Type B pancreatic cell (in vitro differentiated cells): ENCODE measurements at places on chromosomes 3 and 15. TPM values are rescaled to one million over a fixed set of nuclear protein-coding genes. Genes with fewer than 3 reads are reported as not detected.

DNA sequence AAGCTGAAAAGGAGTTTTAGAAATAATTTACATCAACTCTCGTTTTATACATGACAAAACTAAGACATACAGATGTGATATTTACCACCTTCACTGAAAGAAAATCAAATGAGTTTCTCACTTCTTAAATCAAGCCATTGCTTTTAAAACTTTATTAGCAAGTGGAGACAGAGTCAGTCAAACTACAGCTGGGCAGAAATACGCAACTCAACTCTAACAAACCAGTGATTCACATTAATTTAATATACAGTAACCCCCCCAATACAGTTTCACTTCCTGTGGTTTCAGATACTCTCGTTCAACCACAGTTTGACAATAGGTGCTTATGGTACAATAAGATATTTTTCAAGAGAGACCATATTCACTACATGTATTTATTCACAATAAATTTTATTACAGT lies 477.1 kb downstream of the MAGI1 start:
- DNase-seq: no peak

DNA sequence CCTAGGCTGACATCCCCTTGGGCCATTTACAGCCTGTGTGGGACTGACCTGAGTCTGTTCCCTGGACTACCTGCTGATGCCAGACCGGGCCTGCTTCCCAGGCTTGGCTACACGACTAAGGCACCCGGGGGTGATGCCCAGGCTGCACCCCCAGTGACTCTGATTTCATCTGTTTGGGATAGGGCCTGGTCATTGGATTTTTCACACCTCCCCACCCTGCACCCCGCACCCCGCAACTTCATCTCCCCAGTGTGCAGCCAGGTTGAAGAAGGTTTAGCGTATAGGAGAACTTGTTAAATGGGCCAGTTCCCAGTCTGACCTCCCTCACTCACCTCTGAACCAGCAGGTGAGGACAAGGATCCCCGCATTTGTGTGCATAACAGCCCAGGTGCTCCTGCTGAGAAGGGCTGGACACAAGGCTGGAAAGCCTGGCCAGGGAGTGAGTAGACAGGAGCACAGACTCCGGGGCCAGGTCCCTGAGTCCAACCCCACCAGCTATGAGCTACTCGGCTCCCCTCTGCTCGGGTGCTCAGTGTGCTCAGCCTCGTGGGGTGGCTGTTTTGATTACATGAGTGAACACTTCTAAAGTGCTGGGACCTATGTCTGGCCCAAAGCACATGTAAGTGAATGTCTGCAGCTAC lies 18.5 kb downstream of the SLC6A20 start:
- DNase-seq: no peak

DNA sequence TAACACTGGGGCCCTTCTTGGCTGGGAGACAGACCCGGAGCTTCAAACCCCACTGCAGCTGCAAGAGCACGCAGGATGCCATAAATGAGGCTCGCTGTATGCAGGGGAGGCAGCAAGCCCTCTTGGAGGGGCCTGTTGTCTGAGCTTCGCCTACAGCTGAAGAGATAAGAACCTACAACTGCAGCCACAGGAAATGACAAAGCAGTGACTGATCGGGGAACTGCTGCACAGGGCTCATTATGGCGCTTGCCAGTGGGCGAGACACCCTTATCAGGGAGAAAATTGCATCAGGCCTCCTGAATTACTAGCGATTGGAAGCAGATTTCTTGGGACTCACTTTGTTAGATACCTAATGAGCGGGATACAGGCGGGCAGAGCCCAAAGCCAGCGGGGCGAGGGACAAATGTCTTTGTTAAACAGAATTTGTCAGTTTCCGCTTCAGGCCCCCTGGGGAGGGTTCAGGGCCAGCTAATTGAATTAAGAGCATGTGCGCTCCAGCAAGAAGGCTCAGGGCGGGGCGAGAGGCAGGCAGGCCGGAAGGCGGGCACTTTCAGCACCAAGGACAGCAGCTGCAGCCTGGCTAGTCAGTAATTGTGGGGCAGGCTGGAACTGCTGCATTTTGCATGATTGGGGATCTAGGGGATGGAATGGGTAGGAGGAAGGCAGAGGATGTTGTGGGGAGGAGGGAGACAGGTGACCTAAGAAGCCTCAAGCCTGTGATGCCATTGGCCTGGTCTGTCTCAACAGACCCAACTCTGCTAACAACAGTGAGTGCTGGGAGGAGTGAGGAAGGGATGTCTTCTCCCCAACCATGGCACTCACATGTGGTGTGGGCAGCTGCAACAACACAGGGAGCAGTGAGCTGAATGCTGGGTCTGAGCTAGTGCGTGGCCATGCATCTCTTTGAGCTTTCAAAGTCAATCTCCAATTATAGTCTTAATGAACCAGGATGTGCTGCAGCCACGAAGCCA lies 55.3 kb downstream of the CCDC33 start:
- peak; percentile 92 for DNase-seq

DNA sequence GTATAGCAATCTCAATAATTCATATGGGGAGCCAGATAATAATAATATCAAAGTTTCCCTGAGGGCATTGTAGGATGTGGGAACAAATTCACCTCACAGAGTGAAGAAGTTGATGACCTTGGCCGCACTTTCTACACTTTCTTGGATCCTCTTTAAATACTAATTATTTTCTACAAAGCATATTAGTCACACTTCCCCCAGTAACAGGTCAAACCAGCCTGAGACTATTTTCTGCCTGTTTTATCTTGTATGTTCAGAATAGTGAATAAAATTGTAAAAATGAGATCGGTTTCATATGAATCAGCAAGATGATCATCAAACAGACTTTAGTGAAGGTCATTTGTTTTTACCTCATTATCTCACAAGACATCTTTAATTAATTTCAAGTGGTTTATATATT lies 2.3 kb upstream of the OR5K3 start:
- DNase-seq: no peak

DNA sequence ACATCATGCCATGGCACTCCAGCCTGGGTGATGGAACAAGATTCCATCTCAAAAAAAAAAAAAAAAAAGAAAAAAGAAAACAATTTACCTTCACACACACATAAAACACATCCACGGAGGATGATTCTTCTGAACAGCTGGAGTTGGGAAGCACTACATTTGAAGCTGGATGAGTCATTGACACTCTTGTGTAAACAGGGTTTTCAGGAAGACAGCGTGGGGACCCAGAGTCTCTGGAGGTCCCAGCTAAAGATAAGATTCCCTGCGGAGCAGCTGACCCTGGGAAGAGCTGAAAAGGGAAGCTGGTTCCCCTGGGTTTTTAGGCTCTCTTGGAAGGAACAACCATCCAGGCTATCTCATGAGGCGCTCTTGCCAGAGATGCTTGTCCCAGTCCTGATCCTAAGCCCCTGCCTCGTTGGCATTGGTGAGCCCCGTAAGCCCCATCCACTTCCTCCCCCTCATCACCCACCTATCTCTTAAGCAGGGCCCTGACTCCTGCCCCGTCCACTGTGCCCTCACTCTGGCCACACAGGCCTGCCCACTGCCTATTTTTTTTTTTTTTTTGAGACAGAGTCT lies 32.0 kb upstream of the FURIN start:
- no peak for DNase-seq

DNA sequence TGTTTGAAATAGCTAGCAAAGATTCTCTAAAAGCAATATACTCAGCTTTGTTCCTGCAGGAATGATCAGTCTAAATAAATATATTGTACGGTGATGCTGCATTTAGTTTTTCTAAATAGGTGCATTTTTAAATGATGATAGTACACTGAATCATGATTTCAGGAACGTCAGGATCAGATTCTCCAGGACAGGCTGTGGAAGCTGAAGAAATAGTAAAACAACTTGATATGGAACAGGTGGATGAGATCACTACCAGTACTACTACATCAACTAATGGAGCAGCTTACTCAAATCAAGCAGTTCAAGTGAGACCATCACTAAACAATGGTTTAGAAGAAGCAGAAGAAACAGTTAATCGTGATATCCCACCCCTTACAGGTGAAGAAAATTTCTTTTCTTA lies 46.3 kb upstream of the EIF3J start:
- no peak for DNase-seq

DNA sequence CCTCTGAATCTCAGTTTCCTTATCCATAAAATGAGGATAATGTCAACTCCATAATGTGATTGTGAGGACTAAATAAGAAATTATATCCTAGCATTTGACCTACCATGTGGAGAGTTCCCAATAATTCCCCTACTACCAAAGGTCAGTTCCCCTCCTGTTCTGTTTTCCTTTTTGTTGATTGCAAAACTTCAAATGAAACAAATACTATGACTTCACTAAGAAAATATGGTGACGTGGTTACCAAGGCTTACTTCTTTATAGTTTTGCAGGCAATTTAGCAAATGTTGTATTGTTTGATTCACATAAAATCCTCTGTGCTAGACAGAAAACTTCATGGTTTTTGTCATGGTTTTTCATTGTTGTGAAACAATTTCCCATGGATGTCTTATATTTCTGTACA lies 153.8 kb upstream of the RORA start:
- no peak for DNase-seq

DNA sequence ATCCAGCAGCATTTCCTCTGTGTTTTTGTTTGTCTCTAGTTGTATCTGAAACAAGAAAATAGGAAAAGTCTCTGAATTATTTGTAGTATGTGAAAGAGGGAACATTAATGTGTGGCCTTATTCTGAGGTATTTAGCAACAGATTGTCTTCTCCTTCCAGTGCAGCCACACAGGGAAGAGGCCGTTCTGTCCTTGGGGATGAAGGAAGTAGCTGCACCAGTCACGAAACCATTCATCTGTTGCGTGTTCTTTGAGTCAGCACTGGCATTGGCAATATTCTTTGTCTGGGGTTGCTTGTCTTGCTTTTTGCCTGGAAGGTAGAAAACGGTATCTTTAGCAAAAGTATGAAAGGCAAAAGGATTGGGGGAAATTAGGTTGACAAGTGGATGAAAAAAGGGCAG lies 91.6 kb downstream of the CDIN1 start:
- DNase-seq: no peak

- DNase-seq: no peak
Observed at GRCh38 chr3:111802700-111803099, 56.4 kb upstream of the PHLDB2 start.

DNA sequence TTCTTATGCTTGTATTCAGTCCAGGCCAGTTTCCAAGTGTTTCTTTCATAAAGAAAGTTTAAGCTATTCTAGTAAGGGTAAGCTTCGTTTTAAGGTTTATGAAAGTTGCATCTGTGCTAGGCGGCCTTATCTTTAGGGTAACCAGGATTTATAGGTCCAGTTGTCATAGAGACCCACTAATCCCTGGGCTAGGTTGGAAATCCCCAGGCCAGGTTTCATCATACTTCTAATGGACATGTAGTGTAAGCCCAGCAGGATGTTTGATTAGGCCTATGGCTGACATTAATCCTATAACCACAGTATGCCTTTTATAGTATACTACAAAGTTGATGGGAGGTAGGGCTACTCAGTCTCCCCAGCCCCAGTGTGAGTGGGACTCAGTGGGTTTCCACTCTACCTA lies 312.4 kb downstream of the CACNA2D3 start:
- no peak for DNase-seq

GRCh38 chr15:65832549-65833364 lies 36.5 kb upstream of the RAB11A start:
- DNase-seq: peak; percentile 72

DNA sequence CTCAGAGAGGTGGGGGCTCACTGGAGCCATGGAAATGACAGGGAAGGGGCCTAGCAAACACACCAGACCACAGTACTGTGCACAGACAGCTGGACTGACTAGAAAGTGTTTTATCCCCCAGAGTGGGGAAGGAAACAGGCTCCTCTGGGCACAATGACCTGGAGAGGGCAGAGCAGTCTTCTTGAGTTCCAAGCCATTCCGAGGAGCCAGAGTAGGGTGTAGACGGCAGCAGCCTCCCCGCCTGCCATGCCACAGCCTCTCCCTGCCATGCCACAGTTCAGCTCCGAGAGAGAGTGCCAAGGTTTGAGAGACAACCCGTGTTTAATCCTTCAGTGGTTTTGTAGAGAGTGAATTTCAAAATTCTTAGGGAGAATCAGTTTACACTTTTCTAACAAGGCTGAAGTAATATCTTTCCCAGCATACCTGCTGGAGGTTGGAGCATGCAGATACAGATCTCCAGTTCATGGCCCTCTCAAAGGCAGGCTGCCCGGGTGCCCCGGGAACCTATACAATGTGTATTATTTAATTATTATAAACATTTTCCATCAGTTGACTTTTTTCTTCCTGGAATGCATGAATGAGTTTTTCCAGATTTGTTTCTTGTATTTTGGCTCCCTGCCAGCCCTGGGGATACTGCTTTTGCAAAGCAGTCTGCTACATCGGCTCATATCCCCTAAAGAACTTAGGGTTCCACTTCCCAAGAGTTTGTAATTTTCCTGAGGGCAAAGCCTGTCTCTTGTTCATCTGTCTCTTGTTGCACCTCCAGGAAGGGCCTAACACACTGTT lies 3.2 kb downstream of the PODXL2 start:
- DNase-seq: no peak

- no peak for DNase-seq
Observed at GRCh38 chr3:5312290-5312689, 124.8 kb downstream of the EDEM1 start.

DNA sequence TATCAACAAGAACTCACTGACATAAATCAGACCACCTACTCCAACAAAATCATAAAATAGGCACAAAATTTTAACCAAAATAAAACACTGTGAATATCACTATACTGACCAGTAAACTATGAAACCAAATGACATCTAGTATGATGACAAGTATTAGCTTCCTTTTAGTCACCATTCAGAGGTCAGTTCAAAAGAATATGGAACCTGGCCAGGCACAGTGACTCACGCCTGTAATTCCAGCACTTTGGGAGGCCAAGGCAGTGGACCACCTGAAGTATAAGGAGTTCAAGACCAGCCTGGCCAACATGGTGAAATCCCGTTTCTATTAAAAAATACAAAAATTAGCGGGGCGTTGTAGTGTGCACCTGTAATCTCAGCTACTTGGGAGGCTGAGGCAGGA lies 65.8 kb downstream of the SMARCC1 start:
- DNase-seq: no peak

DNA sequence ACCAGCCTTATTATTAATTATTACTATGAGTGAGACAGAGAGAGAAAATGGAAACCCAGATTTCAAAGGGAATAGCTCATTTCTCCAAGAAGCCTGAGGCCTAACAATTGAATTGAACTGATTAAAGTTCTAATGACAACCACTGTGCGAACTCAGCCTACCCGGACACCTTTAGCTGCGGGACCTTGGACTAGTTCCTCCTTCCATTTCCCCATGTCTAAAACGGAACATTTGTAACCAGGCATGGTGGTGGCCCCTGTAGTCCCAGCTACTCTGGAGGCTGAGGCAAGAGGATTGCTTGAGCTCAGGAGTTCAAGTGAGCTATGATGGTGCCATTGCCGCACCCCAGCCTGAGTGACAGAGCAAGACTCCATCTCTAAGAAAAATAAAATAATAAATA lies 16.4 kb upstream of the RTP2 start:
- no peak for DNase-seq

IL5RA gene
- 0.14 and 0.51 TPM in 2 replicates for total RNA-seq

FBXW12 gene
- not detected in 2 replicates for total RNA-seq

SEMA6D gene
- total RNA-seq: 11.3 and 22.2 TPM in 2 replicates

CTDSPL2 gene
- total RNA-seq: 46.1 and 57.9 TPM in 2 replicates

GOLGA8T gene
- total RNA-seq: 0.19 and 0.99 TPM in 2 replicates

ZIC4 gene
- 40.2 TPM in 1 of 2 replicates, not detected in the other for total RNA-seq

GMNC gene
- 2.8 and 3.0 TPM in 2 replicates for total RNA-seq

AMT gene
- 12.5 and 21.6 TPM in 2 replicates for total RNA-seq

LMCD1 gene
- 12.8 and 33.1 TPM in 2 replicates for total RNA-seq

SHF gene
- total RNA-seq: 10.9 and 29.0 TPM in 2 replicates
